ENCODE measurements at places on chromosomes 2 and 18.

GRCh38 chr2:233387667-233388528 lies 33.6 kb downstream of the DGKD start:
- DNase-seq, result no peak

- no peak for DNase-seq
Observed at GRCh38 chr2:101036562-101036961, 34.5 kb downstream of the RPL31 start.

DNA sequence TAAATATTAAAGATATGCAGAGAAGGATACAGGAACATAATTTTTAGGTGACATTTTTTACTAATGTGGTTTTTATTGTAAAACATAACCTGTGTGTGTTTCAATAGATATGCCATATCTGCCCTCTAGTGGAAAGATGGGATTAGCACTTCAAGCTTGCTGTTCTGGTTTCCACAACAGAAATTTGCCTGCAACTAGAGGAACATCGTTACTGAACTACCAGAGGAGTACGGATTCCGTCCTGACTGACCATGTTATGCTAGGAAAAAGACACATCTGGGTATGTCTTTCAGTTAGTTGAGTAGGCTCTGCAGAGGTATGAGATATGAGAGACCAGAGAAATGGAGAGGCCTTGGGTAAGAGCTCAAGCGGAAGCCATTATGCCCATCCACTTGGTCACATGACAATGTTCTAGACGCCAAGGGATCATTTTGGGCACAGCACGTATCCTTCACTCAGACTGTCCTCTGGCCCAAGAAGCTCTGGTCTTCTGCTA lies 104.9 kb downstream of the MBD2 start:
- DNase-seq, result peak; percentile 37

DNA sequence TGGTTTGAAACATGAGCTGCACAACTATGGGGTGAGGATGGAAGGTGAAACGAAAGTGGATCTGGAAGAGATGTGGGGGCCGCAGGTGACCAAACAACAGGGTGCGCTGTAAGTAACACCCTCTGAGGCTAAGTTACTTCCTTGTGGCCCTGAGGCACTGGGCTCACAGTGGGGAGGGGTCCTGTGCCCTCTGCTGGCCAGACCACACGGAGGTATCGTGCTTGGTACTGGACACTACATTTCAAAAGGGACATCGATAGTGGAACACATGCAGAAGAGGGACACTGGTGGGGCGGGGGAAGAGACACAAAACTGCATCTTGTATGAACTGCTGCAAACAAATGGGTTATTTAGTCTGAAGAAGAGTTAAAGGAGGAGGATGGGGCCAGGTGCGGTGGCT lies 110.6 kb downstream of the CLIP4 start:
- no peak for DNase-seq

DNA sequence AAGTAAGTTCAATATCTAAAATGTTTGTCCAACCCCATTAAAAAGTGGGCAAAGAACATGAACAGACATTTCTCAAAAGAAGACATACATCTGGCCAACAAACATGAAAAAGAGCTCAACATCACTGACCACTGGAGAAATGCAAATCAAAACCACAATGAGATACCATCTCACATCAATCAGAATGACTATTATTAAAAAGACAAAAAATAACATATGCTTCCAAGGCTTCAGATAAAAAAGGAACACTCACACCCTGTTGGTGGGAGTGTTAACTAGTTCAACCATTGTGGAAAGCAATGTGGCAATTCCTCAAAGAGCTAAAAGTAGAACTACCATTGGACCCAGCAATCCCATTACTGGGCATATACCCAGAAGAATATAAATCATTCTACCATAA lies 931.1 kb downstream of the LRP1B start:
- no peak for DNase-seq

GRCh38 chr2:3867469-3867868 lies 164.1 kb downstream of the DCDC2C start:
- no peak for DNase-seq

DNA sequence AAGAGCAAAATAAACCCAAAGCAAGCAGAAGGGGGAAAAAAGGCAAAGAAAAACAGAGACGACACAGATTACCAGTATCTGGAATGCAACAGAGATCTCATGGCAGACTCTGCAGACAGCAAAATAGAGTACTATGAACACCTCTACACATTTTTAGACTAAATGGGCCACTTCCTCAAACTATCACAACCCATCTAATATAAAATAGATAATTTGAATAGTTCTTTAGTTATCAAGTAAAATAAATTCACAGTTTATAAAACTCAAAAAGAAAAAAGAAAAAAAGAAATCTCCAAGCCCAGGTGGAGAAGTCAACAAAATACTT lies 16.6 kb downstream of the SESTD1 start:
- no peak for DNase-seq

DNA sequence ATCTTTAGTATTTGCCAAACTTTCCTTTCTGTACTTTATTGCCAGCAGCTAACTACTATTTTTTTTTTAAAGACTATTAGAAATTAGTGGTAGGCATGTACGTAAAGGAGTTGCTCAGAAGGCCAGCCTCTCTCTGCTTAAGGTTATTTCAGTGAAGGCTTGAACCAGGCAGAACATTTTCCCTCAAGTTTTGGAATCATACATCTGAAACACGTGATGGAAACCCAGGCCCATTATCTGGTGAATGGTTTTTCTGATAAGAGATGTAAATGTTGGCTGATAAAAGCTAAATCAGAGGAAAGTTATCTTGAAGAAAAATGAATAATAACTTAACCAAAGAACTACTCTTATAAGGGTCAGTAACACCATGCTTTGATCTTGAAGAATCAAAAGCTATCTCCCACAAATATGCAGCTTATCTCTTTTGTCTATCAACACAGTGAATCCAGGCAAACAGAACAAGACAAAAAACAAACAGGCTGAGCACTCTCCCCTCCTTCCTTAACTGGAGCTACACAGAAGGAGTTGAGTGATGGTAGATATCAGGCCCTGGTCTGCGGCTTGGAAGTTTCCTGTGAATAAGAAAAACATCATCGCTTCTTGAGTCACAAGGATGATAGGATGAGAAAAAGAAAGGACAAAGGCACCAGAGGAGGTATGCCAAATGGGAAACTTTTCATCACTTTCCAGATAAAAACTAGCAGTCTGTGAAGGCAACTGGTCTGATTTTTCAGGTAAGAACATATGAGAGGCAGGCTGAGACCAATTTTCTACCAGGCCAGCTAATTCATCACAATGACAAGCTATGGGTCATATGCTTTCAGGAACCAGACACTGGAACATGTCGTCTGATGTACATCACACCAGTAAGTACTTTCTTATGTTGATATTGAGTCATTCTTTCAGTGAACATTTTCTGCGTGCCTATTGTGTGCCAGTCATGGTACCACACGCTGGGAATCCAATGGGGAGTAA lies 88.4 kb upstream of the STK17B start:
- DNase-seq, result peak; percentile 75

GRCh38 chr18:2102022-2102421 lies 469.3 kb downstream of the METTL4 start:
- no peak for DNase-seq

DNA sequence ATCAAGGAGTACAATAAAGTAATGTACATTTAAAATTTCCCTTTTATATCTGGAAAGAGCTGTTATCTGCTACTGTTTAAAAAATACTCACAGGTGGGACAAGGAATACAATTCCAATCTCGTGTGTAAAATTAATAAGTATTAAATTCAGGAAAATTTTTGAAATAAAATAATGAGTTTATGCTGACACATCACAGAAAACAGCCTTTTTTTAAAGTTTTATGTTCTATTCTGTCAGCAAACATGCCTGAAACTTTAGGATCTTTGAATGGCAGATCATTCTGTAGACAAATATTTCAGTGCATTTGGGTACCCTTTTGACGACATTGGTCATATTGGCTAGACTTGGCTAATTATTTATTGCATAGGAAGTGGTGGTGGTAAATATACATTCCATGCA lies 254.4 kb upstream of the ETAA1 start:
- no peak for DNase-seq

- DNase-seq, result no peak
Observed at GRCh38 chr2:191151331-191151730, 537 bp upstream of the STAT4 start.

DNA sequence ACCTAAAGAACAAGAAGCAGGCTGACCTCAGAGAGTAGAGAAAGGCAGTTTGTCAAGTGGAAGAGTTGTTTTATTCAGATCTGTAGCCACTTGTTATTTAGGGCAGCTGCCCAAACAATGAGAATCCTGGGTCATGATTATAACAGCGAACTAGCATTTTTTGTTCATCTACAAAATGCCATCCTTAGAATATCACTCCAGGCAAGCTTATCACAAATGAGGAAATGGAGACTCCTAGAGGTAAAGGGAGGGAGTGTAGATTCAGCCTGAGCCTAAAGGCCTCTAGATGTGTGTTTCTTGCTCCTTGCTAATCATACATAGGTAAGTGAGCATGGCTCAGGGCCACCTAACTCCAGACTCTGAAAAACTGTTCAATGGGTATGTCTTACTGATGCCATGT lies 126.1 kb downstream of the HNMT start:
- DNase-seq, result no peak

DNA sequence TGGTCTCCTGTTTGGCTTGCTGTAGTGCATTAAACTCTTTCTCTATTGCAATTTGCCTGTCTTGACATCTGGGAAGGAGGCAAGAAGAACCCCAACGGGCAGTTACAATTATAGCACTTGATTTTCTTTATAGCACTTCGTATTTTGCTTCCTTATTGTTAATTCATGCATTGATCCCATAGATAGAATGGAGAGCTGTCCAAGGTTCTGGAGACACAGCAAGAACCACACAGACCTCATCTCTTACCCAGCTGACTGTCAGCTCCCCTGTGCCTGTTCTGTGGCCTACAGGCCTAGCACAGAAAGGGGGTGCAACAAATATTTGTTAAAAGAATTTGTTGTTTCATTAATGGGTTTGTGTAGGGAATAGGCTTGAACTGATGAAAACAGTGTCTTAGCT lies 194.3 kb downstream of the GALNT1 start:
- DNase-seq, result no peak

- DNase-seq, result no peak
Observed at GRCh38 chr2:48496849-48497248, 33.1 kb upstream of the STON1 start.

DNA sequence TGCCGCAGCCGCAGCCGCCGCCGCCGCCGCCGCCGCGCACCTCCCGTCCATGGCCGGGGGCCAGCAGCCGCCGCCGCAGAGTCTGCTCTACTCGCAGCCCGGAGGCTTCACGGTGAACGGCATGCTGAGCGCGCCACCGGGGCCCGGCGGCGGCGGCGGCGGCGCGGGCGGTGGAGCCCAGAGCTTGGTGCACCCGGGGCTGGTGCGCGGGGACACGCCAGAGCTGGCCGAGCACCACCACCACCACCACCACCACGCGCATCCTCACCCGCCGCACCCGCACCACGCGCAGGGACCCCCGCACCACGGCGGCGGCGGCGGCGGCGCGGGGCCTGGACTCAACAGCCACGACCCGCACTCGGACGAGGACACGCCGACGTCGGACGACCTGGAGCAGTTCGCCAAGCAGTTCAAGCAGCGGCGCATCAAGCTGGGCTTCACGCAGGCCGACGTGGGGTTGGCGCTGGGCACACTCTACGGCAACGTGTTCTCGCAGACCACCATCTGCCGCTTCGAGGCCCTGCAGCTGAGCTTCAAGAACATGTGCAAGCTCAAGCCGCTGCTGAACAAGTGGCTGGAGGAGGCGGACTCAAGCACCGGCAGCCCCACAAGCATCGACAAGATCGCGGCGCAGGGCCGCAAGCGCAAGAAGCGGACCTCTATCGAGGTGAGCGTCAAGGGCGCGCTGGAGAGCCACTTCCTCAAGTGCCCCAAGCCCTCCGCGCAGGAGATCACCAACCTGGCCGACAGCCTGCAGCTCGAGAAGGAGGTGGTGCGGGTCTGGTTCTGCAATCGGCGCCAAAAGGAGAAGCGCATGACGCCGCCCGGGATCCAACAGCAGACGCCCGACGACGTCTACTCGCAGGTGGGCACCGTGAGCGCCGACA lies 2.4 kb downstream of the POU3F3 start:
- no peak for DNase-seq

GRCh38 chr2:167508709-167509108 lies 620.4 kb downstream of the XIRP2 start:
- no peak for DNase-seq

DNA sequence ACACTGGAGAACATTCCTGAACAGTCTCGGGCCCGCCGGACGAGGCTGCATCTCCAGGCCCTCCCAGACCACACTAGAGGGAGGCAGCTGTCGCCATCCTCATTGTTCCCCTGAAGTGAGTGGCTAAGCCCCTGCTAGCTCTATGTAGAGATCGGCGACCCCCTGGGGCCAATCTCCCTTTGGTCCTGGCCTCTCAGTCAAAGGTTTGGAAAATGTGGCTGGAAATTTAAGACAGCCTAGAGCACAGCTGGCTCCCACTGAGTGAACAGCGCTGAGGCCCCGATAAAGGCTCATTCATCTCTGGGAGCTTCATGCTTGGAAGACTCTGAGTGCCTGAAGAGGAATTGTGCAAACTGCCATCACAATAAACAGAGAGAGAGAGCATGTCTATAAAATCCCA lies 360.3 kb downstream of the CLIP4 start:
- DNase-seq, result no peak

DNA sequence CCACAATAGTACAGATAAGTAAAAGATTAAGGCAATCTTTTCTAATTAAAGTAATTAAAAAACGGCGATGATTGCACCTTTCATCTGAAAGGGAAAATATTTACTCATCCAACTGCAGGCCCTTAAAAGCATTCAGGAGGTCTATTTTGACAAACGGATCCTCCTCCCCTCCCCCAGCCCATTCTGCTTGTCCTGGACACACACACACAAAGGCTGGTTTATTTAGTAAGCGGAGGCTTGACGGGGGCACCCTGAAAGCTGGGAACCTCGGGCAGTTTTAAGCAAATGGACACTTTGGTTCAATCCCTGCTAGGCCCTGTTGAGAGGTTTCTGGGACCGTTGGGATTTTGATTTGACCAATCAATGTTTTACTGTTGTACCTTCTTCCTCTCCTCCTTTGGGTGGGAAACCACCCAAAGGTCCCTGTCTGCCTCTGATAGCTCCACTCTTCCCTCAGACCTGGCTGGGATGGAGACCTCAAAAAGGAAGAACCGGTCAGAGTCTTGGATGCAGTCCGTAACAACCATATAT lies 135.8 kb upstream of the HAAO start:
- DNase-seq, result no peak

GRCh38 chr2:232623768-232624765 lies 9.3 kb upstream of the EFHD1 start:
- no peak for DNase-seq

- DNase-seq, result no peak
Observed at GRCh38 chr2:214158851-214159250, 252.0 kb upstream of the VWC2L start.

DNA sequence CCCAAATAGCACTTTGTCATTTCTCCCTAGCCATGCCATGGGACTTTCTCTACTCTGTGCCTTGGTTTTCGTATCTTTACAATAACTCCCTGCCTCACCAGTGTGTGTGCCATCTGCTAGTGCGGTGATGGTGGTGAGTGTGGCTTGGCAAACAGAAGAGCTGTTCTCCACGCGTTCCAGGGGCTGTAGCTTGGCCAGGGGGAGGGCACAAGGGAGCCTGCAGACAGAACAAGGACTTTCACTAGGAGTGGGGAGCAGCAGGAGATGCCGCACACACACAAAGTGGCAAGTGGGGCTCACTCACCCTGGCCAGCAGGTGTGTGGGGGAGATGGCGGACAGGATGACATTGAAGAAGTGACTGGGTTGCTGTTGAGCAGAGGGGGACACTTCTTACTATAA lies 196.9 kb downstream of the HAUS1 start:
- no peak for DNase-seq
